Neural crest cell (in vitro differentiated cells): ENCODE measurements at places on chromosomes 13 and 19.

DNA sequence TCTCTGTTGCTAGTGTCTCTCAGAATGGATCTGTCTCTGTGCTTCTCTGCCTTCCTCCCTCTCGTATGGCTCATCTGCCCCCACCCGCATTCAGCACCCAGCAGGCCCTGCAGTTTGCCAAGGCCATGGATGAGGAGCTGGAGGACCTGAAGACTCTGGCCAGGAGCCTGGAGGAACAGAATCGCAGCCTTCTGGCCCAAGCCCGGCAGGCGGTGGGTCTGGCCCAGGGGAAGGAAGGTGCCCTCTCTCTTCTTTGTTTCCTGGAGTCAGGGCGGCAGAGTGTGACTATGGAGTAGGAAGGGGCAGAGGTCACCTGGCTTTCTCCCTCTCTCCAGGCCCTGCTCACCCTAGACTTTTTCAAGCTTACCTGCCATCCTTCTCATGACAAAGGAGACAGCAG lies 10.9 kb downstream of the KASH5 start:
- DNase-seq, result no peak

- no peak for DNase-seq
Measured at GRCh38 chr19:54209811-54210494, 9.3 kb downstream of the RPS9 start.

DNA sequence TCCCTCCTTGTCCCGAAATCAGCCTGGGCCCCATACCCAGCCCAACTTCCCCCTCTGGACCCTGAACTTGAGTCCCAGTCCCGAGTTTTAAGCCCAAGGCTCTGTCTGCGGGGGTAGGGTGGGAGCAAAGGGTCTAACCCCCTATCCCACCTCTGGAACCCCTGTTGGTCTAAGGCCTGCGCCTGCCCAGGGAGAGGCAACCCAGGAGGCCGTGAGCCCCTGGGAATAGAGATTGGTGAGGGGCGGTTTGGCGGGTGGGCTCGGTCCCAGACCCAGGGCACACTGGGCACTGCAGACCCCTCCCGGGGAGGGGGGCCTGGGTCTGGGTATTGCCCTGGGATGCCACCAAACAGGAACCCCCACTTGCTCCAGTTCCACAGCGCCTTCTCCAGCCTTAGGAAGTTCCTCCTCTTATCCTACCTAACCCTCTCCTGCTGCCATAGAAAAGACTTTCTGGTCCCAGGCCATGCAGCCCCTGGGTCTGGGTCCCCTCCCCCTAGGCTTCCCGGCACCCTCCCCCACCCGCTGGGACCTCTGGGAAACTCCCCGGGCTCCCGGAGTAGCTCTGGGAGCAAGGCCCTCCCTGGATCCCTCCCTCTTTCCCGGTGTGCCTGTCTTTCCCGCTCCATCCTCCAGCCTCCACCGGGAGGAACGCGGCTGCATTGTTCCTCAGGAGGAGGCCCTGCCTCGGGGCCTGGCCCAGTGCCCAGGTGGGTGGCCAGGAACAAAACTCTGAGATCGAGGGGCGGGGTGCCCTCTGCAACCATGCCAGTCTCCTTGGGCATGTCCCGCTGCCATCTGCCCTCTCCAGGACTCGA lies 33.6 kb upstream of the NANOS3 start:
- DNase-seq, result no peak

DNA sequence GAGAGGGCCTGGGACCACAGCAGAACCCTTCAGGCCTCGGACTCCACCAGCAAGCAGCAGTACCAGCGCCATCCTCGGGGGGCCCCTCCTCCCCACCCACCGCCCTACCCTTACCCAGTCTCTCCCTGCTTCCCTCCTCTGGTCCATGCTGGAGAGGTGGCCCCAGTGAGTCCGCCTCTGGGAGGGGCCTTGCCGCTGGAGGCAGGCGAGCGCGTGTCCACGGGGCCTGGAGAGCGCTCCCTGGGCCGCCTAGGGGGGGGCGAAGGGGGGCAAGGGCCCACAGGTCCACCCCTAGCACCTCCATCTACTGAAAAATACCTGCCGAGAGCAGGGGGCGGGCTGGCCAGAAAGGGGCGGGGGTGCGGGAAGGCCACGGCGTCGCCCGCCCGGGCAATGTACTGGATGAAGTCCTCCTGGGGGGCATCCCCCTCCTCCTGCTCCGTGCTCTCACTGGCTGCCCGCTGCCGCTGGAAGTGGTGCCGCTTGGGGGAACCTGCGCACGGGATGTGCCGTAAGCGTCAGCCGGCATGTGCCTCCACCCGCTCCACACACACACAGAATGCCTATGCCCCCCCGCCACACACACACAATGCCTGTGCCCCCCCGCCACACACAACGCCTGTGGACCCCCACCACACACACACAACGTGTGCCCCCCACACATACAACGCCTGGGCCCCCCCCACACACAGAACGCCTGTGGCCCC lies 6.9 kb downstream of the CBARP start:
- DNase-seq, result no peak

GRCh38 chr19:18233224-18233825 lies 7.1 kb upstream of the PDE4C start:
- DNase-seq, result peak; percentile 77

- DNase-seq, result no peak
Measured at GRCh38 chr13:49806126-49806536, 13.6 kb upstream of the KPNA3 start.

- no peak for DNase-seq
Measured at GRCh38 chr19:11106477-11106876, 17.2 kb downstream of the LDLR start.

DNA sequence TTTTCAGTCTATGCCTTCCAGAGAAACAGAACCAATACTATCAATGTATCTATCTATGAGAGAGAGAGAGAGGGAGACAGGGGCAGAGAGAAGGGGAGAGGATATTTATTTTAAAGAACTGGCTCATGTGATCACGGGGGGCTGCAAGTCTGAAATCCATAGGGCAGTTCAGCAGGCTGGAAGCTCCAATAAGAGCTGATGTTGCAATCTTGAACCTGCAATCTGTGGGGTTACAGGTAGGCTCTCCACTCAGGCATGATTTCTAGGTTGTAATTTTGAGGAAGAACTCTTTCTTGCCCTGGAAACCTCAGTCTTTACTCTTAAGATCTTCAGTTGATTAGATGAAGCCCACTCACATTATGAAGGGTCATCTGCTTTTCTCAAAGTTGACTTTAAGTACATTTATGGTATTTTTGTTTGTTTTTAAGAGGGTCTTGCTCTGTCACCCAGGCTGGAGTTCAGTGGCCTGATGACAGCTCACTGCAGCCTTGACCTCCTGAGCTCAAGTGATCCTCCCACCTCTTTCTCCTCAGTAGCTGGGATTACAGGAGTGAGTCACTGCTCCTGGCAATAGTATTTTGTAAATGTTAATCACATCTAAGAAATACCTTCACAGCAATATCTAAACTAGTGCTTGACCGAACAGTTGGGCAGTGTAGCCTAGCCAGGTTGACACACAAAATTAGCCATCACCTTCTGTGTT lies 376.4 kb downstream of the FGF9 start:
- no peak for DNase-seq

DNA sequence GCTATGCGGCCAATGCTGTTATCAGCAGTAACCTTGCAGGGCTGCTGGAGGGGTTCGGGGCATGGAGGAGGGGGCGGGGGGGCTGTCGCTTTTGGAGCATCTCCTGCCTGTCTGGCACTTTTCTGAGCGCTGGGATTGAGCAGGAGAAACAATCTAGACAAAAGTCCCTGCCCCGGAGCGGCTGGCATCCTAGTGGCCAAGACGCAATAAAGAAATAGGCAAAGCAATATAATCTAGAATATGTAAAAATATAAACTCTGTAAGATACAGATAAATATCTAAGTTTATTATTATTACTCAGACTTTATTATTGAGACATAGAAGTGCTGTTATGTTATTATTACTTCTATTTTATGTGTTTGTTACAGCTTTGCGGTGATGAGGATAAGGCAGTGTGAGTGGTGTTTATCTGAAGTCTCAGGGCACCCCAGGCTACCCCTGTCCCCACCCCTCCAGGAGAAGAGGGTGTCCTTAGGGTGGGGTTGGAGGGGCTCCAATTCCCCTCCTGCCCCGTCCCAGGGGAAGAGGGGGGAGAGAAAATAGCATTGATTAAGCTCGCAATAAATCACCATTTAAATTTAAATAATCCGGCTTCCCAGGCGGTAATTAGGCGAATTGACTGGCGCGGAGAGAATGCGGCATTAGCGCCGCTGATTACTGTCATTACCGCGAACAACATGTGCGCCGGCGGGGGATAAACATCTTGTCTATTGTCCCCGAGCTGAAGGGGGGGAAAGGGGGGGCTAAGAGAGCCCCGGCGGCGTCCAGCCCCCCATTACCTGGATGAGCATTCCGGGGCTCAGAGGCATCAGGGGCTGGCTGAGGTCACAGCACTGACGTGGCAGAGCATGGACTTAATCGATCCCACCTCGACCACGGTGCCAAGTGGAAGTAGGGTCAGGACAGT lies 3.2 kb downstream of the NPAS1 start:
- no peak for DNase-seq

DNA sequence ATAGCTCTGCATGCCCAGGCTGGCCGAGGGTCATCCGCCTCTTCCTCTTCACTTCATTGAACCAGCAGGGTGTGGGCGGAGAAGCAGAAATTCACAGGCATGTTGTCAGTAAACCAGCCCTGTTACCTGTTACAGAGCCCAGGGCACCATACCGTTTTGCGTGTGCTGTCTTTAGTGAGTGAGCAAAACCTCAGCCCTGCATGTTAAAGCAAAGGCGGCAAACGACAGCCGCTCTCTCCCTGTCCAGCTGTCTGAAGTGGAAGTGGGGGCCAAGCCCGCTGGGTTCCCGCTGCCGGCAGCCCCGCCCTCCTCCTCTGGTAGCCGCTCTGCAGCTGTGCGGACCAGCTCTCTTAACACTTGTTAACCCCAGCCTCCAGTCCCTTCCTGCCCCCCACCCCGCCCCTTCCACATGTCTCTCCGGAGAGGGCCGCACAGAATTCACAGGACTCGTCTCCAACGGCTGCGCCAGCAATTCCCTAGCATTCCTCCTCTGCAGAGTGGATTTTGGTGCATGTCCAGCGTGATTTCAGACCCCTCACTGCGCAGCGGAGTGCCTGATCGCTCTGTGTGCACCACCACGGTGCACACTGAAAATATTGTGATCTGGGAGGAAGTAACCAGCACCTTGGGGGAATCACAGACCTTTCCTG lies 12.7 kb downstream of the KLHL26 start:
- peak; percentile 34 for DNase-seq

- peak; percentile 46 for DNase-seq
Measured at GRCh38 chr13:32031025-32031814, at the start of gene FRY. Gene FRY (plus strand): TSS chr13:32031774. CDS start chr13:32031796, 22 bp downstream.

DNA sequence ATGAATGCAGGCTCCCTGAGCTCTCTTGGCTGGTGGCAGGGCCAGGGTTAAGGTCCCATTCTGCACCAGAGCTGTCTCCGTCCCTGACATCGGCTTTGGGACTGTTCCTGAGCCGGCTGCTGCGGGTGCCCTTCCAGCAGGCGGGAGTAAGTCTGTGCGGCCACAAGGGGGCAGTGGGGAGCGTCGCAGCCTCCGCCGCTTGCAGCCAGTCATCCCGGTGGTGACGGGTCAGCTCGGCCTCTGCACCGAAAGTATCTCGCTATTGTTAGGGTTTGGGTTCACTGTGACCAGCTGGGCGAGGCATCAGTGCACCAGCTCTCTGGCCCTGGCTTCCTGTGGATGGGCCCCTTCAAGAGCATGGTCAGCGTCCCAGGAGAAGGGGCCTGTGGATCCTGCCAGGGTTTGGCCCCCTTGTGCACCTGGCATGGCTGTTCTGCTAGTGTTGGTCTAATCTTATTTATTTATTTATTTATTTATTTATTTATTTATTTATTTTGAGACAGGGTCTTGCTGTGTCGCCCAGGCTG lies 15.1 kb downstream of the NDUFB7 start:
- peak; percentile 73 for DNase-seq

DNA sequence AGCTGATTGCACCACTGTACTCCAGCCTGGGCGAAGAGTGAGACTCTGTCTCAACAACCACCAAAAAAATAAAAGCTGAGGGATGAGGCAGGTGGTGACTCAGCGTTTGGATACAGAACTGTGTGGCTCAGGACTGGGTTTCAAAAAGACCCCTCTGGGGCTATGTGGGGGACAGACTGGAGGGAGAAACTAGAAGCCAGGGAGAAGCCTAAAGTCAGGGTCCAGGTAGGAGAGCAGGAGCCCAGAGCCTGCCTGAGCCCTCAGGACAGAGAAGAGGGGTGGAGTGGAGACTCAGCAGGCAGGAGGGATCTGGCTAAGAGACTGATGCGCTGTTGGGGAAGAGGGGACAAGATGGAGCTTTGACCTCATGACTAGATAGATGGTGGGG lies 1.8 kb upstream of the CD37 start:
- DNase-seq, result no peak

GRCh38 chr13:48641404-48641803 lies 12.3 kb upstream of the CYSLTR2 start:
- no peak for DNase-seq

- DNase-seq, result no peak
Measured at GRCh38 chr19:37470216-37470615, 1.1 kb downstream of the ZNF570 start.

DNA sequence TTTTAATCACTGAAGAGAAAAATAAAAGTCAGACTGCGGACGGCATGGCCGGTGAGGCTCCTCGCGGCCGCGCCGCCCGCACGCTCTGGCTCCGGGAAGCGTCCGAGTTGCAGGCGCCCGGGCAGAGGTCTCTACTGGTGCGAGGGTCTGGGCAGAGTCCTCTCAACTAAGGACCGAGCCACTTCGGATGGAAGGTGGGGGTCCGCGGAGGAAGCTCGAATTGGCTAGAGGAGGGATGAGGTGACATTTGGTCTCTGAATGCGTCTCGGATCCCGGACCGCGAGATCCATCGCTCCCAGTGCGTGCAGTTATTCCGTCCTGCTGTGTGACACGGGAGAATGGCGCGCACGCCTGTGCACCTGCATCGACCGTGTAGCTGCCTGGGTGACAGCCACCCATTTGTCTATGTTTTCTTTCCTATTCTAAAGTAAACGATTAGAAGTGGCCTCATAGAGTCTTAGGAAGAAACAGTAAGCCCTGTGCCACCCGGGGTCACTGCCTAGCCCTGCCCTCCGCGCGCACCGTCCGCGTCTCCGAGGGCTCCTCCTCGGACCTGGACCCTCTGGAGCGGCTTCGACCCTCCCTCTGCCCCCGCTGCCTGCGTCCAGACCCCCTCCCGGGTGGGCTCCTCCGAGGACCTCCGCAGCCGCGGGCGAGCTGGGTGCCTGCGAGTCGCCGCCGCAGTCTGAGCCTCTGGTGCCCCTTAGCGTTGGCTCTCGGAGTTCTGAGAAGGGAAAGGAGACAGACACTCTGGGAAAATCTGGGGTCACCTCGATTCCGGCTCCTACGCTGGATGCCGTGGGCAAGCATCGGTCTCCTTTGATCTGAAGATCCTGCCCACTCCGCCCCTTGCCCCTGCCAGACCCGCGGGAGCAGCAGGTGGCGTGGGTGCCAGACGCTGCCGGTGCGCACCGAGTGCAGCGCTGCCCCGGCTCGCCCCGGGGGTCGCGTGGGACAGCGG lies 347.4 kb downstream of the LIG4 start:
- peak; percentile 59 for DNase-seq

- DNase-seq, result no peak
Measured at GRCh38 chr13:74115133-74115532, 19.1 kb downstream of the KLF12 start.
